ENCODE measurements at places on chromosomes 3 and 15.

DNA sequence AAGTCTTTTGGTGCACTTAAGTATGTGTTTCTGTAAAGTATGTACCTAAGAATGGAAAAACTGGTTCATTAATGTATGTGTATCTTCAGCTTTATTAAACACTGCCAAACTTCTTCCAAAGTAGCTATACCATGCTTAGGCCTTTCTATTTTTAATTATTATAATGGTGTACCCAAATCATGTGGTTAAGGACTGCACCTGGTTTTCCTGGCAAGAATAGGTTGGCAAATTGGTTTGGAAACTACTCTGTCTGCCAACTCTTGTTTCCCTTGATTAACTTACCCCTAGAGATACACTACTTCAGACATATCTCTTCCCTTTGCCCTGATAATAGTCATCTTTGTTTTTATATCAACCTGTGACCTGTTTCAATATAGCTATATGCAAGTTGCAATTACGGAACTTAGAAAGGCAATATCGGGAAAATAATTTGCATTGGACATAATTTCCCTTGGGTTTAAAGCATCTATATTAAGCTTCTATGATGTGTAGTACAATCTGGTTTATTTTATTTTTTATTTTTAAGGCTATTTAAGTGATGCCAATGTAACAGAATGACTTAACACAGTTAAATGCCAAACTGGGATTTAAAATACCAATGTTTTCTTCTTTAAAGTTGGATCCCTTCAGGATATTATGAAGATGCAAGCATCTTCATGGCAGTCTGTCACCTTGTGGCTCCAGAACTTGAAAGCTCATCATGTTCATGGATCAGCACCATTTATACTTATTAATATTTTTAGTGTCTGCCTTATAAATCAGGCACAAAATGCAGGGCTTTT is 40.6 kb upstream of the TMEM108 start:
- DNase-seq, result no peak

- DNase-seq, result no peak
Measured at GRCh38 chr3:118380576-118380975, 654.1 kb downstream of the IGSF11 start.

GRCh38 chr3:116886202-116886893 is 176.8 kb downstream of the TUSC7 start:
- no peak for DNase-seq

DNA sequence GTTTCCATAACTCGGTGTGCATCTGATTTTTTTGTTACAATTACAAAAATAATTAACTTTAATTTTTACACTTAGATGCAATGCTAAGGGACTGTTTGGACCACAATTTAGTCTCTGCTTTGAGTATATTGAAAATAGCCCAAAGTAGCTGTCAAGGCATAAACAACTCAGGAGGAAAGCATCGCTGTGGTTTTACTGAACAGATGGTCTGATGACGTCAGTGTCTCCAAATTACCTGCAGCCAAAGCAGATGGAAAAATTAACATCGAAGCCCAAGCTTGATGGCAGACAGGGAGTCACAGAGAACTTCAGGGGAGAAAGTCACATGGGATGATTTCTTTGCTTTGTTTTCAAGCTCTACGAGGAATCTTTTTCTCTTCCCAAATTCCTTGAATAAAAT is 83.1 kb upstream of the PLCL2 start:
- no peak for DNase-seq

- no peak for DNase-seq
Measured at GRCh38 chr3:15979495-15979894, 181.7 kb upstream of the ANKRD28 start.

DNA sequence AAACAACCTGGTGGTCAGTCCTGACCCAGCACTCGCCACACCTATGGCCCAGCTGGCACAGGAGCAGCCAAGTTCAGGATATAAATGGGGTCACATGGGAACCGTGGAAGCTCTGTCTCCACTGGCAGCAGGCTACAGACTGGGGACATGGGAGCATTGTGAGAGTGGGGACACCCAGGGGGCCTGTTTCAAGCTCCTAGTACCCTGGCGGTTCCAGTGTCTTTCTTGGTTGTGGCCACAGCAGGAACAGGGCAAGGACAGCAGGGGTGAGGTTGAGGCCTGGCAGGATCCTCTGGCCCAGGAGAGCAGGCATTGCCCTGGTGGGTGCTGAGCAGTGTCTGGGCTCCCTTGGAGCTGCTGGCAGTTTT is 1.9 kb downstream of the CSK start:
- no peak for DNase-seq

- DNase-seq, result no peak
Measured at GRCh38 chr3:124210899-124211298, 219.0 kb upstream of the ROPN1 start.

GRCh38 chr15:96237002-96237401 is 93.5 kb upstream of the NR2F2 start:
- DNase-seq, result no peak

- DNase-seq, result no peak
Measured at GRCh38 chr15:54298396-54298795, 320.2 kb downstream of the UNC13C start.

- no peak for DNase-seq
Measured at GRCh38 chr15:48992096-48992495, 28.4 kb upstream of the SHC4 start.
